Hair follicular keratinocyte (primary cell): ENCODE measurements at places on chromosomes 3 and 15. TPM values are rescaled to one million over a fixed set of nuclear protein-coding genes. Genes with fewer than 3 reads are reported as not detected.

Gene EIF4E3
- 1.4 and 3.0 TPM in 2 replicates for total RNA-seq

Gene PRICKLE2
- 7.5 and 8.4 TPM in 2 replicates for total RNA-seq

Gene CCDC54
- total RNA-seq = not detected in 2 replicates

Gene KAT2B
- total RNA-seq = 1.4 and 3.5 TPM in 2 replicates

Gene EXD1
- total RNA-seq = 0.57 TPM in 1 of 2 replicates, not detected in the other

Gene NOP10
- total RNA-seq = 277 and 284 TPM in 2 replicates

Gene ACTL6A
- 54.9 and 120 TPM in 2 replicates for total RNA-seq

Gene CCR3
- total RNA-seq = not detected in 2 replicates

Gene COL6A6
- not detected in 2 replicates for total RNA-seq

Gene DIPK2A
- total RNA-seq = 12.0 TPM in 2 replicates

Gene SAMD7
- not detected in 2 replicates for total RNA-seq

Gene TJP1
- 37.3 and 49.3 TPM in 2 replicates for total RNA-seq

Gene CNBP
- 275 and 331 TPM in 2 replicates for total RNA-seq

Gene NECTIN3
- total RNA-seq = 0.31 and 3.4 TPM in 2 replicates

Gene ARNT2
- total RNA-seq = 0.11 and 0.23 TPM in 2 replicates

Gene CLSTN2
- total RNA-seq = 0.53 TPM in 1 of 2 replicates, not detected in the other

Gene WNT7A
- total RNA-seq = 24.1 and 40.3 TPM in 2 replicates

Gene EFCAB12
- total RNA-seq = not detected in 2 replicates

Gene IL5RA
- total RNA-seq = not detected in 2 replicates

Gene SGO1
- 2.7 and 8.8 TPM in 2 replicates for total RNA-seq

Gene EAF1
- total RNA-seq = 19.1 and 20.4 TPM in 2 replicates

Gene KIF7
- 4.5 and 6.2 TPM in 2 replicates for total RNA-seq

Gene WDR6
- total RNA-seq = 43.7 and 44.7 TPM in 2 replicates

Gene TMEM207
- not detected in 2 replicates for total RNA-seq

Gene SYNPR
- total RNA-seq = not detected in 2 replicates

Gene NANOGP8
- total RNA-seq = not detected in 2 replicates

Gene HLTF
- 14.2 and 24.1 TPM in 2 replicates for total RNA-seq

Gene CHRFAM7A
- total RNA-seq = 0.23 and 3.2 TPM in 2 replicates

Gene EPHA3
- total RNA-seq = not detected in 2 replicates

Gene ELL3
- total RNA-seq = 2.3 and 7.2 TPM in 2 replicates

Gene IL17RD
- total RNA-seq = 1.1 and 1.3 TPM in 2 replicates

Gene SSR3
- total RNA-seq = 272 and 283 TPM in 2 replicates

Gene SOX14
- total RNA-seq = not detected in 2 replicates

Gene AP3B2
- total RNA-seq = 0.78 and 1.2 TPM in 2 replicates

Gene TRH
- not detected in 2 replicates for total RNA-seq

Gene CCDC39
- 0.04 TPM in 1 of 2 replicates, not detected in the other for total RNA-seq

Gene MOBP
- not detected in 2 replicates for total RNA-seq

Gene COL8A1
- 56.4 and 65.6 TPM in 2 replicates for total RNA-seq

Gene CP
- total RNA-seq = not detected in 2 replicates

Gene INSYN1
- total RNA-seq = 0.08 and 0.42 TPM in 2 replicates

Gene NMNAT3
- 0.62 and 4.0 TPM in 2 replicates for total RNA-seq

Gene CCRL2
- total RNA-seq = not detected in 2 replicates

Gene GOLGA6L10
- 0.23 TPM in 2 replicates for total RNA-seq

Gene RAD51
- total RNA-seq = 4.2 and 15.0 TPM in 2 replicates

Gene C2CD4A
- not detected in 2 replicates for total RNA-seq

Gene EHHADH
- total RNA-seq = 6.0 and 8.4 TPM in 2 replicates

Gene CHST13
- total RNA-seq = not detected in 2 replicates

Gene HES1
- total RNA-seq = 45.3 and 97.6 TPM in 2 replicates

Gene KLF15
- not detected in 2 replicates for total RNA-seq

Gene LIPH
- total RNA-seq = under 0.01 and 0.11 TPM in 2 replicates

Gene RBPMS2
- not detected in 2 replicates for total RNA-seq

Gene CD276
- 157 and 194 TPM in 2 replicates for total RNA-seq

Gene TBL1XR1
- 56.0 and 66.8 TPM in 2 replicates for total RNA-seq

Gene P3H2
- total RNA-seq = 56.6 and 76.2 TPM in 2 replicates
